ENCODE measurements at places on chromosomes 2 and 18.
A peak's percentile ranks its signal among the peaks of the same experiment; 100 is the strongest.

GRCh38 chr2:106624787-106625380, 137.7 kb downstream of the CD8B2 start:
- no peak for DNase-seq

GRCh38 chr18:31233621-31234275, 71.1 kb upstream of the DSC1 start:
- DNase-seq = no peak

GRCh38 chr18:21203542-21204241, 38.3 kb upstream of the GREB1L start:
- DNase-seq = no peak

DNA sequence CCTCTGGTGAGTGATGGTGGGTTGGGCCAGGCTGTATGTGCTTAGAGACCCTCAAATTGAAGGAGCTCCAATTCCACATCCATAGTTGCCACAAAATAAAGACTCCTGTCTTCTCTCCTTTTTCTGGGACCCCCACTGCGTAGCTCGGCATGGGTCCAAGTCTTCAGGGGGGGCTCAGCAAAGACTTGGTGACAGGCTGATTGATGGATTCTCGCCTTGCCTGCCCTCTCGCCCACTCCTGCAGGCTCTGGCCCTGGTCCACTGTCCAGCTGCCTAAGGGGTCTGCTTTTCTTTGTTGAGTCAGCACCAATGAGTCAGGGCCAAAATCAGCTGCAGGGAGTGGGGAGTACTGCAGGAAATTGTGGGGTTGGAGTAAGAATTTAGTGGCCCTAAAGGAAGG, 21.5 kb downstream of the RPL37A start:
- peak; percentile 65 for DNase-seq

DNA sequence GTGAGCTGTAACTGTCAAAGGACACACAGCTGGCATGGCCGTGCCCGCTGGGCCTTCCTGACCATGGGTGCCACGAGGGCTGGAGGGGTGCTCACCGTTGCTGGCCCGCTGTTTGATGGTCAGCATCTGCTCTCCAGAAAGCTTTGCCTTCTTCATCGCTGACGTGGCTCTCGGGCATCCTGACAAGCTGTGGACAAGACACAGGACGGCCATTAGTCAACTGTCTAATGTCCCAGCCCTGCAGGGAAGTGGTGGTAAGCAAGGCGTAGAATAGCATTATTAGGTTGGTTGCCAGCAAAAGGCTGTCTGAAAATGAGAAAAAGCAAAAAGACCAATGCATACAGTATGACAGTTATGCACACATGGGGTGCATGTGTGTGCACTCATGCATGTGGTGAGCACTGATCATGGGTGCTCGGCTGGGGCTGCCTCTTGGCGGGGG, 64.7 kb upstream of the PXDN start:
- DNase-seq = no peak

DNA sequence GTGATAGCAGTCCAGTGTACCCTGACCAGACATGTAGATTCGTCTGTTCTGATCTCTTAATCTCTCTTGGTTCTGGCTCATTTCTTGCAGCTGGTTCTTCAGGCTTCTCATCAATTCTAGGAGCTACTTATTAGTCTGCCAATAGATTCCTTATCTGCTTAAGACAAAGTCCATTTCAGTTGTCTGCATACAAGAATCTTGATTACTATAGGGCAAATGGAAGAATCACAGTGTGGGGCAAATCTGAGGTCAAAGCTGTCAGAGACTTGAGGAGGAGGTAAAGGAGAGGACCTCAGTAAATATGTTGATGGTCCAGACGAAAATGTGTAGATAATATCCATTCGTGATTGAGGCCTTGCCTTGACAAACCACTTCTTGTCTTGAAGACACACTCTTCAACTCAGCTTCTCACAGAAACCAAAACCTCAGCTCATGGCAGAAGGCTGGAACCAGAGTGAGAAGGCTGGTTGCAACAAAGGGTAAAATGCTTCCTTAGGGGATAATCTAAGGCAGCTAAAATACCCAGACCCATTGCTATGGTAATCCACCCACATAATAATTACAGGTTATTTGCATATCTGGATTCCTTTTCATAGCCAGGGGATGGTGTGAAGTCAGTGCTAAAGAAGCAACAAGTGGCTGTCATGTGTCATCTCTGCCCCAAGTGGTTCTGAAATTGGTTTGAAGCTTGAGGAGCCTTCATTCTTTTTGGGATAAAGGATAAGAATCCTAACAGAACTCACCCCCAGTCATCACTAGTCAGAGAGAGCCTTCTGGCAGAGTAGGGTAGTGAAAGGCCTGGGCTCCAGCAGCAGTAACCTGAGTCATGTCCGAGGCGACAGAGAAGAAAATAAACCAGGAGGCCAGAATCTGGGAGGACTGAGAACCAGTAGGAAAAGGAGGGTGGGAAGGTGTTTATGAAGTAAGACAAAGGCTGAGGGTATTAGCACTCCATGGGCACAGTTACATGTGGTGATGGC, 29.2 kb upstream of the PELI1 start:
- peak; percentile 44 for DNase-seq

- no peak for DNase-seq
Observed at GRCh38 chr18:12003894-12004293, 22.6 kb downstream of the IMPA2 start.

- DNase-seq = no peak
Observed at GRCh38 chr2:99079226-99079625, 62.3 kb upstream of the C2orf15 start.

GRCh38 chr2:74043345-74044329, 58.9 kb downstream of the TET3 start:
- DNase-seq = no peak

- no peak for DNase-seq
Observed at GRCh38 chr2:162074632-162074895, 549 bp upstream of the DPP4 start.

GRCh38 chr18:74508821-74509225, 12.7 kb downstream of the CNDP2 start:
- DNase-seq = no peak

DNA sequence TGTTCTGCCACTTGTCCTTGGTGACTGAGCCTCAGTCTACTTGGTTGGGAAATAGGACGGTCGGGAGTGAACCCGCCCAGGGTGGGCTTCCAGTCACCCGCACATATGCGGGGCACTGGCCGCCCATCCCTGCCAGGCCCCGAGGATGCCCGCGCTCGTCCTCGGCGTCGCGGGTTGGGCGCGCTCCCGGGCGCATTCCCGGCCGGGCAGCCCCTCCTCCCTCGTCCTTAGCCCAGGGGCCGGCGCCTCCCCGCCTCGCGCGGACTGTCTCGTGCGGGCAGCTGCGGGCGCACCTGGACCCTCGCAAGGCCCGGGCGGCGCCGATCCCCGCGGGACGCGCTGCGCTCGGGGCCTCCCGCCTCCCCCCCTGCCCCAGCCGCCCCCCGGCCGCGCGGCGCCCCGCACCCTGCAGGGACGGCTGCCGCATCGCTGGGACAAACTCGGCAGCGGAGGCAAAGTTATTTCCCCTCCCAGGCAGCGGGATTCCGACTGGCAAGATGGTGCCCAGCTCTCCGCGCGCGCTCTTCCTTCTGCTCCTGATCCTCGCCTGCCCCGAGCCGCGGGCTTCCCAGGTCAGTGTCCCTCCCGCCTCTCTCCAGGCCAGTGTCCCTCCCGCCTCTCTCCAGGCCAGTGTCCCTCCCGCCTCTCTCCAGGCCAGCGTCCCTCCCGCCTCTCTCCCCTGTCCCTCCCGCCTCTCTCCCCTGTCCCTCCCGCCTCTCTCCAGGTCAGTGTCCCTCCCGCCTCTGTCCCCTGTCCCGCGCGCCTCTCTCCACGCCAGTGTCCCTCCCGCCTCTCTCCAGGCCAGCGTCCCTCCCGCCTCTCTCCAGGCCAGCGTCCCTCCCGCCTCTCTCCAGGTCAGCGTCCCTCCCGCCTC, at the start of gene FBLN7:
FBLN7 (plus strand) TSS at position 227 of the 874 bp plus-strand sequence; CDS start at position 498, 271 bp downstream.
- DNase-seq = no peak

DNA sequence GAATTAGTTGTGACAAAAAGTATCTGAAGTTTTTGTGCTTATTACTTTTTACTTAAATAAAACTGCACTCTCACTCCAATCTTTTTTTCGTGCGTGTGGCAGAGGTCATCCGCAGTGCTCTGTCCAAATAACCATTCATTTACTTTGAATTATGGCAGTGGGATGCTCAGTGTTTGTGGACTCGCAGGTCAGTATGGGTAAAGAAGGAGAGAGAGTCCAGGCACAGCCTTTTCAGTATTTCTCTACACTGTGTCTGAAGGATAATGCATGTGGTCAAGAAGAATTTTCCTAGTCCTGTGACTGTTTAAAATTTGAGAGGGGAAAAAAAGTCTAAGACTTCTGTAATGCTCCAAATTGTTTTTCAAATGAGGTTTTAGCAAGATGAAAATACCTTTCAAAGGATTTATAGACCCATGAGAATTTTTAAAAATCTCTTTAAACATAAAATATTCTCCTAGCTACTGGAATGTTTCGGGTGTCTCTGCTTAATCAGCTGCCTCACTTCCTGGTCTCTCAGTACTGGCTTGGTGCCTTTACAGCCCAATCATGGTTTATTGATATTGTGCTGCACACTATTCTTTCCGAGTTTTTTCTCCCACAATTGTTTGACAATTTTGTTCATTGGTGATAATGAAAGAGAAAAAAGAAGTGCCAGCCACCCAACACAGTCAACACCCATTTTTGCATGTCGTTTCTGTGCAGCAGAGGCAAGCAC, 453.2 kb downstream of the PTPRM start:
- DNase-seq = no peak

GRCh38 chr2:134218414-134218813, 35.5 kb upstream of the MGAT5 start:
- DNase-seq = no peak

DNA sequence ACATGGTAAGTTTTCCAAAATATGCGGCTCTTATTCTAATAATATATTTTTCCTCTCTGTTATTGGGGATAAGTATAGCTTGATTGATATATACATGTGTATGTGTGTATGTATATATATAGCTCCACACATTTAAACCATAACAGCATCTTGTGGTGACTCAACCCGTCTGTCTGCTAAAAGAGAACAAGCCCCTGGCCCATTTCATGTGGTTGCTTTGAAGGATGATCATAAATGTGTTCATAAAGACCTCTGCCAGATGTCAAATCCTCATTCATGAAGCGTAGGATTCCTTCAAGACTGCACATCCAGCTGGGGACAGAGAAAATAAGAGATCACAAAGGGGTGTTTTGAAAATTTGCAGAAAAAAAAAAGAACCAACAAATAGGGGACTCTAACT, 79.3 kb downstream of the RHOB start:
- no peak for DNase-seq

DNA sequence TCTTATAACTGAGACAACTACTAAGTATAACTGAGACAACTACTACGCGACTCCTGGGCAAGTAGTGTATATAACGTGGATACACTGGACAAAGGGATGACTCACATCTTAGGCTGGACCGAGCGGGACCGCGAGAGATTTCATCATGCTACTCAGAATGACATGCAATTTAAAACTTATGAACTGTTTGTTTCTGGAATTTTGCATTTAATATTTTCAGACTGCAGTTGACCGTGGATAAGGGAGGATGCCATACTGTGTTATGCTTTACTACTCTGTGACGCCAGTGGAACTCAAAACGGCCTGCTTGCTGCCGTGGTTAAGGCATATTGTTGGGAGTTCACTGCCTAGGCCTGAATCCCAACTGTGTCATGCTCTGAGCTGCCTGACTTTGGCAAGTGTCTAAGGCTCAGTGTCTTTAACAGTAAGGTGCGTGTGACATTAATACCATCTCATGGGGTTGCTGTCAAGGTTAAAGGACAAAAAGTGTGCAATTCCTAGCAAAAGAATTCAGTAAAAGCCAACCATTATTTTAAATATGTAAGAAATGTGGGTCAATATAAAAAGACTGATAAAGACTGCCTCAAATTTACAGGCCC, 64.6 kb downstream of the BMP10 start:
- DNase-seq = no peak

DNA sequence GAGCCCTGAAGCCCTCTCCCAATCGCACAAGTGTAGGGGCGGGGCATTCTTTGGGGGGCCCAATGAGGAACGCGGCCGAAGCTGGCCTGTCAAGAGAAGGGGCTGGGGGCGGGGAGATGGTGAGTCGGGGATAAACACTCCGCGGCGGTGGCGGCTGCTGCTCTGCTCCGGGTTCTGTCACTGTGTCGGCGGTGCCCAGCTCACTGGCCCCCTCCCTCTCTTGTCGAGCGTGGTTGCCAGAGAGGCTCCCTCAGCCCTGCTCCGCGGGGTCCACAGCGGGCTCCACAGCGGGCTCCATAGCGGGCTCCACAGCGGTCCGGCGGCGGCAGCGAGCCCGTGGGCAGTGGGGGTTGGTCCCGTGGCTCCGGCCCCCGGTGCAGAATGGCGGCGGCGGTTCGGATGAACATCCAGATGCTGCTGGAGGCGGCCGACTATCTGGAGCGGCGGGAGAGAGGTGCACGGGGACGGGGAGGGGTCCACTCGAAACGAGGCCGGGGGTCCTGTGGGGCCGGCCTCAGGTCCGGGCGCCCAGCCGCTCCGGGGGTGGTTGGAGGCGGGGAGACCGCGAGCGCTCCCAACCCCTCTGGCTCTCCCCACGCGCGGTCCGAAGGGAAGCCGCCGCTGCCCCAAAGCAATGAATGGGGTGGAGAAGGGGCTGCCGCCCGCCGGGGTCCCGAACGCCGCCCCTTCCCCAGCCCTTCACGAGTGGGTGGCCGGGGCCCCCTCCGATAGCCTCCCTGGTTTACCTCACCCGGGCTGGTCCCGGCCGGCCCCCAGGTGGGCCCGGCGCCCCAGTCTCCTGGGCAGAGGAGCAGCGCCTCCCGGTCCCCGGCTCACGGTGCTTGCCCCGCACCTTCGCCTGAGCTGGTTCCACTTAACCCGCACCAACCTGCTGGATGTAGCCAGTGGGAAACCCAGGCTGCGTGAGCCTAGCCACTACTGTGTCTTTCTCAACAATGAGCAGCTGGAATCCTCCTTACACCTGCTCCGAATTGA, at the start of gene MXD1:
MXD1 (plus strand) TSS at position 160 of the 996 bp plus-strand sequence; CDS start at position 382, 222 bp downstream.
- DNase-seq = peak; percentile 30

DNA sequence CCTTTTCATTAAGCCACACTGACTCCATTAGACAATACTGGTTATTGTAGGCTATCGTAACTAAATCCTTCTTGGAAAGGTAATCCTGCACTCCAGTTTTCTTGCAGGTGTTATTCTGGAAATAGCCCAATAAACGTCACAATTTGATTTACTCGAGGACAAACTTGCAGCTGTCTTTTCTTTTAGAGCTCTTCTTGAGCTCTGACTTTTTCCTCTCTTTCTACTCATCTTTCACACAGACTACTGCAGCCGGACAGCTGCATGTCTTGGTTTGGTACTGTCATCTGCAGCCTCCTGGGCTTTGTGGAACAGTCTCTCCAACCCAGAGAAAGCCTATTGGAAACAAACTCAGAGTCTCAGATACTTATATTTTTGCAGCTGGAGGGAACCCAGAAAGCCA, 23.0 kb upstream of the MSGN1 start:
- DNase-seq = no peak

- DNase-seq = no peak
Observed at GRCh38 chr2:220753486-220753885, 818.6 kb downstream of the EPHA4 start.

- no peak for DNase-seq
Observed at GRCh38 chr2:60116161-60116875, 437.1 kb downstream of the BCL11A start.

- no peak for DNase-seq
Observed at GRCh38 chr18:48502906-48503305, 35.9 kb upstream of the CTIF start.

- no peak for DNase-seq
Observed at GRCh38 chr18:48312066-48312465, 97.1 kb downstream of the ZBTB7C start.

- DNase-seq = no peak
Observed at GRCh38 chr2:233817361-233817911, 36.9 kb downstream of the HJURP start.
